ENCODE measurements at places on chromosomes 3 and 15.

DNA sequence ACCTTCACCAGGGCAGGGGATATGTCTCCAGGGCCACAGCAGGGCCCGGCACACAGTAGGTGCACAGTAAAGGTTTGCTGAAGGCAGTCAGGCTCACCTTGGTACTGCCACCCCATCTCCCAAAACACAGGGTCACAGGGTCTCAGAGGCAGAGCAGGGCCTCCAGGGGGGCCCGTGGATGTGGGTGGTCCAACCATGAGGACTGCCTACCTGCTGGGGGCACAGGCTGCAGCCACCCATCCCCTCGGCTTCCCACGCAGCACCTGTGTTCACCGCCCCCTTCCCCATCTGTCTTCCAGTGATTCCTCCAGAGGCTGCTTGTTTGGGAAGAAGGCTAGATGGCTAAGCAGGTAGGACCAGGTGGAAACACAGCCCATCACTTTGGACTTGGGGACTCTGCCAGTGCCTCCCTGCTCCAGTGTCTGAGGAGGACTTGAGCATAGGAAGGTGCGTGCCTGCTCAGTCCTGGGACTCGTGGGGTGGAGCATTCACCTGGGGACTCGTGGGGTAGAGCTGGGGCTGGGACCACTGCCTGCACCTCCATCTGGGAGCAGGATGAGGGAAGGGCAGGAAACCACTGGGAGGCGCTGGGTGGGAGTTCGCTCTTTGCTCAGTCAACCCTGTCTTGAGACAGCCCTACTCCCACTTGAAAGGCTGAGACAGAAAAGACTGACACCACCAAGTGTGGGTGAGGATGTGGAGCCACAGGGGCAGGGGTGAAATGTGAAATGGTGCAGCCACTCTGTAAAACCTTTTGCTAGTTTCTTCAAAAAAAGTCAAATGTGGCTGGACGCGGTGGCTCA, 18.8 kb upstream of the PLXND1 start:
- no peak for DNase-seq

GRCh38 chr15:95085056-95085455, 853.7 kb downstream of the MCTP2 start:
- DNase-seq = no peak

DNA sequence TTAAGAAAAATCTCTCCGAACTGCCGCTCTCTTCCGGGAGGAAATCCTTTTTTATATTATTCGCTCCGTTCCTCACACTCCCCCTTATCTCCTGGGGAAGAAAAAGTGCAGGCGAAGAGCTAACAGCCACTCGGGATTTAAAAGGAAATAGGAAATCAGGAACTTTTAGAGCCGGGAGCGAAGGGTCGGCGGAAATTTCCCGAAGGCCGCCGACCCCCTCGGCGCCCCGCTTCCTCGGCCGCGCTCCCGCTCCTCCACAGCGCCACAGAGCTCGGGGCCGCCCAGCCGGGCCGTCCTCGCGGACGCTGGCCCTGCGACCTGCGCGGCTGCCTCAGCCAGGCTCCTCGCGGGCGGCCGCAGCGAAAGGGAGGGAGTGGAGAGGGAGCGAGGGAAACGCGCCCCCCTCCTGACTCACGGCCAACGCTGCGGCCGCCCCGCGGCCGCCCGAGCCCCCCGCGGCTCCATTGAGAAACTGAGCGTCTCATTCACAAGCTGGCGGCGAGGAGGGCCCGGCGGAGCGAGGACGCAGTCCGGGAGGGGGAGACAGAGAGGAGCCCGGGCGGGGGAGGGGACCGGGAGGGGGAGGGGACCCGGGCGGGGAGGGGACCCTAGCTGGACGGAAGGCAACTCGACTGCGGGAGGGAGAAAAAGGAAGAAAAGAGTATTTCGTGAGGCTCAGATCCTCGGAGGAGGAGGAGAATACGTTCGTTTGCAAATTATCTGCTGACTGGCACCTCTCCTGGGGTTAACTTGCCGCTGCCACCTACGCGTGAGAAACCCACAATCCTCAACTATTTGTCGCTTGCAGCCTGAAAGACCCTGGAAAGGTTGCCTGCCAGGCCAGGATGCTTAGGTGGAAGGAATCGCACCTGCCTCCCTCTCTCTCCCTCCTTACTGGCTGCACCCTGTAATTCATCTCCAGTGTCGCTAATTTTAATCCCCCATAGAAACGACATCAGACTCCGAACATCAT, at the start of gene PTPN9:
PTPN9 (minus strand) TSS at position 368 of the 973 bp plus-strand sequence. CDS start 539 bp downstream, outside the sequence.
- DNase-seq = peak; percentile 60

DNA sequence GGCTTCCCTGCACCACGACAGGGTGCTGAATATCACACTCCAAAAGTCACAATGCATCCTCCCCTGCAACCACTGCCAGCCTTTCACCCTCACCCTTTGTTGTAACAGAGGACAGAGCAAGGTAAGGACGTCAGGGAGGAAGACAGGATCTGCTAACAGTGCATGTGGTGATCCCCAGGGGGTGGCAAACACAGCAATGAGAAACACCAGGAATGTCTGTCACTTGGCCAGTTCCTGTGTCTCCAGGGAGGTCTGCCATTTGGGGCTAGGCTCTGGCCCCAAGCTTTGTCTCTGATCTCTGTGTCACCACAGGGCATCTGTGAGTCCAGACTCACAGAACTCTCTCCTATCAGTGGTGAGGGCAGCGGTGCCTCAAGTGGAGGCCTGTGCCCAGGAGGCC, 54.3 kb upstream of the SLC24A5 start:
- no peak for DNase-seq

GRCh38 chr15:53196788-53197187, 406.7 kb upstream of the ONECUT1 start:
- DNase-seq = no peak

- no peak for DNase-seq
These were observed 126.7 kb downstream of the TUSC7 start for GRCh38 chr3:116836286-116836685.

DNA sequence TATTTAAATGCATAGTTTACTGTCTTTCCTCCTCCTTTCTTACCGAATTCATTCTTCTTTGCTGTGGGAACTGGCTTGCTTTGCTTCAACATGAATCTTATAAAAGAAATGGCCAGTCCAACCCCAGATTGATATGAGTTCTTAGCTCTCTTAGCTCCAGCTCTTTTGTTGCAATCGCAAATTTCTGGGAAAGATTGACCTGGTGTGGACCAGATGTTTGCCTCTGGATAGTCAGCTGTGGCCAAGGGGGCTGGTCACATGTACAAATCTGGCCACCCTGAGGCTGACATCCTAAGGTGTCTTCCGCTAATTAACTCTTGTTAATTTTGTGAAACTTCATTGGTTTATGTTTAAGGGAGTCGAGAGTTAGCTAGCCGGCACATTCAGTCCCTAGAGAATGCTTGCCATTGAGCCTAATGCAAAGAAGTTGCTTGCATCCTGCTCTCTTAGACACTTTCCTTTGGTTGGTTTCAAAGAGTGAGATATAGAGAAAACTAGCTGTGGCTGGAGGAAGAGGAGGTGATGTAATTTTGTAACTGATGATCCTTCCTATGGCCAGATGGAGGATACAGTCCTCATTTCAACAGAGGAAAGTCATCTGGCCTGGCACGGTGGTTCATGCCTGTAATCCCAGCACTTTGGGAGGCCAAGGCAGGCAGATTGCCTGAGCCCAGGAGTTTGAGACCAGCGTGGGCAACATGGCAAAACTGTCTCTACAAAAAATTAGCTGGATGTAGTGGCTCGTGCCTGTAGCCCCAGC, 162.4 kb downstream of the ADAMTSL3 start:
- no peak for DNase-seq

- DNase-seq = no peak
These were observed 30.5 kb upstream of the APH1B start for GRCh38 chr15:63246691-63247469.

- DNase-seq = no peak
These were observed 179.4 kb downstream of the CD47 start for GRCh38 chr3:107911337-107912000.

DNA sequence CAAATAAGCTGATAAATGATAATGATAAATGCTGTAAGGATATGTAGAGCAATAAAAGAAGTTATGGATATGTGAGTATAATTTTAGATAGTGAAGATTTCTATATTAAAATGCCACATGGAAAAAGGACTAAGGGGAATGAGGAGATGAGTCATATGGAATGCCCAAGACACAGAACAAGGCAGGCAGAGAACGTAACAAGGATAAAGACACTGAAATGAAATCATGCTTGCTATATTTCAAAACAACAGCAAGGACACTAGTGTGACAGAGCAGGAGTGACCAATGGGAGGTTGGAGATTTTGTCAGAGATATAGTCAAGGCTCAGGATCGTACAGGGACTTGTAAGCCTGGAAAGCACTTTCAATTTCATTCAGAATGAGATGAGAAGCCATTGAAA, 621.5 kb upstream of the SEMA6D start:
- no peak for DNase-seq

DNA sequence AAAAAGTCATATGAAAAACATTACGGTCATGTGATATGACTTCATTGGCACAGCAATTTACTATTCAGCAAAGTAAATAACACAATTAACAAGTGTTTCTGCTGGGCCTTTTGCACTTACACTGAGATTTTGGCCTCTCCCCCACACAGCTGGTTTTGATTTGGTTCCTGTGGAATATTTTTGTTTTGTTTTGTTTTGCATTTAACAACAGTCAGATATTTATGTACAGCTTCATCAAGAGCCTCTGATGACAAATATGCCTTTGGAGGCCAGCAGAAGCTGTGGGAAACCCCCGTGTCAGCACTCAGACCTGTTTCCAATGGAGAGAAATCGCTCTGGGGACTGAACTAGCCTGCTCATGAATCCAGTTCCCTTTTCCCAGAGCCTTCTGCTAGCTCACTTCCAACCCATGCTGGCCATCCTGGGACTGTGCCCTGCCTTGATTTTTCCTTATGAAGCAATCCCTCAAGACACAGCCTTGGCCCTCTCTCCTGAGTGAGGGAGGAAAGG, 161.9 kb downstream of the ATG7 start:
- DNase-seq = no peak
